ENCODE measurements at places on chromosomes 3 and 15. TPM values are rescaled to one million over a fixed set of nuclear protein-coding genes. Genes with fewer than 3 reads are reported as not detected.
A peak's percentile ranks its signal among the peaks of the same experiment; 100 is the strongest.

Gene KY
- total RNA-seq, result not detected

DNA sequence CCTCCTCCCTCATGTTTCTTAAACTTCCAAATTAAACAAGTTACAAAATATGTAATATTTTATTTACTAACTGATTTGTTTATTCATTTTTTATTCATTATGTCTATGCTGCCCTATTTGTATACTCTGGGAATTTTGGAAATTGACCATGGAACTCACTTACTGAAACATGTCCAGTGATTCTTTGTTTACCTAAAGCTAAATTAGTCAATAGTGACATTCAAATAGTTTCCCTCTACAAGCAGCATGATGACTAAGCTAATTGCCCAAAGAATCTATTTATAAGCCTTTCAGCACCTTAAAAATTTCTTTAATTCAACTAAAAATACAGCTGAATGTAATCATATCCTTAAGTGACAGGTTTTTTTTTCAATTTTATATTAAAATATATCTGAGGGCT is 437.7 kb downstream of the SI start:
- DNase-seq, result no peak

DNA sequence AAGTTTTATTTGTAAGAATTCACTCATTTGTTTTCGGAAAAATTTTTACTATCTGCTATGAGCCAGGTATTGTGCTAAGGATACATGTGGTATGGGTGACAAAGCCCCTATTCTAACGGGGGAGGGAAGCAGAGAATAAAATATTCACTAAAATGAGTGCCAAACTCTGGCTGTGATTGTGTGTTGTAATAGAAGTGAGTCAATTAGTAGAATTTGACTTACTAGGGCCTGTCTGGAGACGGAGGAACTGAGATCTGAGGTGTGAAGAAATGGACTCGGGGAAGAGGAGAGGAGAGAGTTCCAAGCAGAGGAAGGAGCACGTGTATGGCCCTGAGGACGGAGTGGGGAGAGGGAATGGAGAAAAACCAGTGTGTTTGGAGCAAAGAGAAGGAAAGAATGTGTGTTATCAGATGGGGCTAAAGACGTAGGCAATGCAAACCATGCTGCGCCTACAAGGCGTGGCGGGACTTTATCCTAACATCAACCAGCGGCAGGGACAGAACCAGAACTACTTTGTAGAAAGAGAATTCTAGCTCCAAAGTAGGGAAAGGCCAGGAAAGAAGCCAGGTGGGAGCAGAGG is 89.1 kb downstream of the OSBPL10 start:
- no peak for DNase-seq

- DNase-seq, result no peak
These were observed 25.4 kb upstream of the SRP14 start for GRCh38 chr15:40064231-40064894.

GRCh38 chr15:94000606-94001005 is 230.8 kb upstream of the MCTP2 start:
- no peak for DNase-seq

Gene CCNB2
- 0.85 TPM for total RNA-seq

DNA sequence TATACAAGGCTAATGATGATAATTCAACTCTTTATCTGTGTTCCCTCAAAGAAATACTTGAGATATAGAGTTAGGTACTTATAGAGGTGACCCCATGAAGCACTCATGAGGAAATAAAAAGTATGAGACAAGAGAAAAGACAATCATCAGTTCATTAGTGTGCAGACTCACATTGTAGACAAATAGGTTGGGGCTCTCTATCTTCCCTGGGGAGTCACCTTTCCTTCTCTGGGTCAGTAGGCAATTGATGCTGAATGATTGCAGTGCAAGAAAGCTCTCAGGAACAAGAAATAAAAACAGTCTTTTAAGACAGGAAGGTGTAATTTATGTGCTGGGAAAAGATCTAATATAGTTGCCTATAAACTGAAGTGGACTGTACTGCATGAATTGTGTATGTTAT is 1357.6 kb upstream of the EPHA6 start:
- DNase-seq, result no peak

GRCh38 chr15:52488830-52489229 is 39.9 kb downstream of the MYO5A start:
- DNase-seq, result no peak

Gene SLC28A1
- not detected for total RNA-seq

Gene CCDC50
- 4.1 TPM for total RNA-seq

DNA sequence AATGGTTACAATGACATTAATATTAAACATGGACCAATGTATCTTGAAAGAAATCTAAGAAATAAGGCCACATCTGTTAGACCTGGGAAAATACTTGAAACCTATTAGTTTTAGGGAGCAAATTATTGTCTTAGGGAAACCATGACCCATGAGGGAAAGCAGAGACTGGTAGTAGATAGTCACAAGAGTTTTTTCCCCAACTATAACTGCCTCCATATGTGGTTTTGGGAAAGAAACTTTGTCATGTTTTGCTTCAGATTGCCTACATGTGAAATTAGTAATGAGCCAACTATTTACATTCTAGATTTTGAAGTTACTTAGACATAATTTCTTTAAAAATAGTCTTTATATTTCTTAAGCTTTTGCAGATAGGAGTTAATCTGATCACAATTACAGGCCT is 474.9 kb downstream of the ROBO2 start:
- DNase-seq, result no peak

GRCh38 chr3:59268170-59268569 is 218.3 kb upstream of the CFAP20DC start:
- DNase-seq, result no peak

- DNase-seq, result no peak
These were observed 11.3 kb downstream of the MITF start for GRCh38 chr3:69750549-69750948.

DNA sequence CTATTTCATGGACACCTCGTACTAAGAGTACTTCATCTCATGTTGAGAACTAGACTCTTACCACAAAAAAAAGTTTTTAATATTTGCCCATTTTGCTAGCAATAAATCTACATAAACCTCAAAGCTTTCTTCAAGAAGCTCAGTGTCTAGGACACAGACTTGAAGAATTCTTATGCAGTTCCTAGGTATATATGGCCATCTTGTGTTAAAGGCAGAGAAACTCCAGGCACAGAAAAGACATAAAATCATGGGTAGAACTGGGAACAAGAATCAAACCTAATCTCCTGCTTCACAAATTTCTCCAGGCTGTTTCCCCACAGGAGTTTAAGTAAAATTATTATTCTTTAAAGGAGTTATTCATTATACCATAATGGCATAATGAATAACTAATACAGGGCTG is 4.4 kb downstream of the MBD4 start:
- no peak for DNase-seq

Gene PLD1
- 3.2 TPM for total RNA-seq

GRCh38 chr3:173732237-173732636 is 334.7 kb downstream of the NLGN1 start:
- DNase-seq, result no peak

GRCh38 chr15:60389261-60390077 is 8.3 kb downstream of the ANXA2 start:
- DNase-seq, result no peak

DNA sequence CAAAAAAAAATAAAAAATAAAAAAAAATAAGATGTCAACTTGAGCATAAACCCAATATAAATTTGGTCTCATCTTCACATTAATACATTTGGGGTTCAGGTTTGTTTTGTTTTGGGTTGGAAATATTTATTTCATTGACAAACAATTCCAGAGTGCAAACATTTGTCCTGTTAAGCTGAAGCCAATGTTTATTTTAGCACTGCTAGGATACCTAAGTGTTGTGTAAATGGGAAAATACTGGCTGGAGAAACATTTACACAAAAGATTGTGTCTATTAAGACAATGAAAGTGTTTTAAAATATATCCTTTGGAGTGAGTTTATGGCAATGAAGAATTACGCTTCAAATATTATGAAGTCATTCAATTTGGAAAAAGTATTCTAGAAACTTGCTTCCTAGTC is 91.1 kb downstream of the MEIS2 start:
- no peak for DNase-seq

GRCh38 chr3:108546247-108546646 is 35.9 kb upstream of the MYH15 start:
- DNase-seq, result no peak

- DNase-seq, result no peak
These were observed 1.8 kb downstream of the CADPS start for GRCh38 chr3:62873451-62873760.

Gene GPR156
- total RNA-seq, result 0.75 TPM

Gene SLITRK3
- not detected for total RNA-seq

GRCh38 chr15:72155003-72155621 is 36.9 kb downstream of the SENP8 start:
- DNase-seq, result no peak

GRCh38 chr3:71232175-71232679 is 351.3 kb downstream of the FOXP1 start:
- no peak for DNase-seq

Gene ST6GAL1
- total RNA-seq, result 212 TPM

DNA sequence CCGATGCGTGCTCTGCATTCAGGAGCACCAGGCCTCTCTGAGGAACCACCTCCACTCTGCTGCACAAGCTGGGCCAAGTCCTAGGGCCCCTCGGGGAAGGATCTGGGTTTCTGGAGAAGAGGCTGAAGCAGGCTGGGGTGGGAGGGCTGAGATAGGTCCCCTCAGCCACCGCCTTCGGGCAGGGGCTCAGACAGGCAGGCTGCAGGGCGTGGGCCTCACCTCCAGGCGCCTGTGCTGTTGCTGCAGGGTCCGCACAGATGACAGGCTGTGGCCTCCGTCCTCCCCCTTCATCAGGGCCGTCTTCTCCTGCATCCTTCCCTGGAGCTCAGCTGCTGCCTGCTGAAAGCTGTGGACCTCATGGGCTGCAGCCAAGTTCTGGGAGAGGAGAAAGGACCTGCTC is 15.2 kb downstream of the PLA2G4B start:
- DNase-seq, result no peak

GRCh38 chr3:41370307-41370706 is 171.0 kb downstream of the CTNNB1 start:
- DNase-seq, result no peak

GRCh38 chr3:20810555-20810954 is 624.5 kb upstream of the SGO1 start:
- DNase-seq, result no peak

Gene ITIH1
- not detected for total RNA-seq

DNA sequence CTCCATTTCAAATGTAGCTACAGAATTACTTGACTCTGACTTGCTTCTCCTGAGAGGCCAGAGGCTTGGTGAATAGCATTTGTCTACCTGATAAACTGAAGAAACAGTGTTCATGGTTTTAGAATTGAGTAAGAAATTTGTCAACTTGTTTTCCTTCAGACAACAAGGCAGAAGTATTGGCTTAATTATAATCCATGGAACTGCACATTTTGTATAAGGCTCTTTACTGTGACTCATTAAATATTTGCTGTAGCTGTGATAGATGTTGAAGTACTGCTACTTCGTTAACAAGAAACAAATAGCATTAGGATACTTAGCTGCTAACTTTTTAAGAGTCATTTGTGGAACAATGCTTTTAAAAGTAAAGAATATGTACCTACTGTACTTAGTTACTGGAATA is 4.6 kb downstream of the UNC13C start:
- DNase-seq, result no peak

GRCh38 chr3:66270701-66271100 is 49.9 kb downstream of the SLC25A26 start:
- DNase-seq, result no peak

GRCh38 chr15:100726070-100726420 is 123.7 kb downstream of the ASB7 start:
- no peak for DNase-seq

DNA sequence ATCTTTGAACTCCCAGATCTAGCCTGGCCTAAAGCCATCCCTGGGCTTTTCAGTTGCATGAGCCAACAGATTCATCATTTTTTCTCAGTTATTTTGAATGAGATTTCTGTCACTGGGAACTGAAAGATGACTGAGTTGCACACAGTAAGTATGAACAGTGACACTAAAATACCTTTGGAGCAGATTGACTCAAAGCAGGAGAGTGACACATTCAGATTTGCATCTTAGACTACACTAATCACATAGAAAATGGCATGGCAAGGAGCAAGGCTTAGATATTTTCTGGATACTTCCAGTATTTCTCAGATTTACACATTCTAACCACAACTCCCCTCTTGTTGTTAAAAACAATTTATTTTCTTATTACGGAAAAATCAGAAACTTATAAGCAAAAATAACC is 32.8 kb downstream of the SEC62 start:
- no peak for DNase-seq

Gene ZDHHC19
- not detected for total RNA-seq

- no peak for DNase-seq
These were observed 137.9 kb downstream of the CBLB start for GRCh38 chr3:105730801-105731354.

Gene AGBL1
- not detected for total RNA-seq

DNA sequence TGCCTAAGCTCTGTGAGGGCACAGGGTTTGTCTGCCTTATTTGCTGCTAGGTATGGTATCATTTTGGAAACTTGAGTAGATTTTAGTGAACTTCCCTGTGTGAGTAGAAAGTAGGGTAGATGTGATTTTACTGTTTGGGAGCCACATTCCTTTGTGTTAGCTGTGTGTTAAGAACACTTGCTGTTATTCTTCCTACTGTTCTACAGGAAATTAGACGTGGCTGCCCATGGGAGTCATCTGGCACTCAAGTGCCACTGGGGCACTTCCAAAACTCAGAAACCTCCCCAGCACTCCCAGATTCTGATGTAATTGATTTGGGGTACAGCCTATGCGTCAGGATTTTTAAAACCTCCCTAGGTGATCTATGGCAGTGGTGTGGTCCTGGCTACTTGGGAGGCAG is 369.9 kb upstream of the C2CD4B start:
- DNase-seq, result no peak

GRCh38 chr3:12629560-12629959 is 34.4 kb downstream of the RAF1 start:
- DNase-seq, result no peak

- DNase-seq, result no peak
These were observed 58.1 kb upstream of the SLC25A36 start for GRCh38 chr3:140883428-140884040.

GRCh38 chr3:158617982-158618875 is 26.1 kb upstream of the GFM1 start:
- no peak for DNase-seq

Gene ANKRD63
- total RNA-seq, result 0.23 TPM

Gene TMC3
- not detected for total RNA-seq

GRCh38 chr3:152268555-152269055 is at the start of gene MBNL1:
TSS of gene MBNL1 (plus strand) at chr3:152268929. CDS start at chr3:152300194, 31,265 bp downstream.
- DNase-seq, result peak; percentile 85

DNA sequence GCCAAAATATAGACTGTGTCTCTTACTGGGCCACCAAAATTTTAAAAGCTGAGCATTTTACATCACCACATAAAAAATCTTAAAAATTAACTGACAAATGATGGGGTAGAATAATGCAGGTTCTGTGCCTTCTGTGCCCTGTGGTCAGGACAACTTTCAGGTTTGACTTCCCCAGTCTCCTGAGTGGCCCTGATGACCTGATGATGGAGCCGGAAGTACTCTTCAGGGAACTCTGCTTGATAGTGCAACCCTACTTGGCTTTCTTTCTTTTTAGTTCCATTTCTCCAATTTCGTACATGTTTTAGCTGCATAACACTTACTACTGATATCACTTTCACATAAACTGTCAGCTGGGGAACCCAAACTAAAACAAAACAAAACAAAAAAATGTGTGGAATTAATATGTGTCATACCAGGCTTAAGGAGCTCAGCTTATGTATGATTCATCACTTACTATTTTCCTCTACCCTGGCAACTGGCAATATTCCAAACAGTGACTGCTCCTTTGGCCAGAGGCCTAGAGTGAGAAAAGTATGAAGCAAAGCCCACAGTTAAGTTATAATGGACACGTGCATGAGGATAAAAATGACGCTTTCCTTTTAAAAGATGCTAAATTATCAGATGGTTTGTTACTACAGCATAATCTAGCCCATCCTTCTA is 194.3 kb downstream of the BCHE start:
- no peak for DNase-seq

Gene TEX264
- total RNA-seq, result 47.0 TPM

All from T-cell (primary cell).